ENCODE measurements at places on chromosomes 1 and 21.

- no peak for DNase-seq
Measured at GRCh38 chr1:8708259-8708658, 109.2 kb downstream of the RERE start.

GRCh38 chr1:174269989-174270651 is 110.8 kb downstream of the RABGAP1L start:
- DNase-seq: no peak

- DNase-seq: peak; percentile 81
Measured at GRCh38 chr1:45272913-45273371, 53.8 kb upstream of the HPDL start.

GRCh38 chr1:230542054-230542453 is 100.2 kb upstream of the COG2 start:
- no peak for DNase-seq

- no peak for DNase-seq
Measured at GRCh38 chr1:205047764-205048231, 4.8 kb downstream of the CNTN2 start.

DNA sequence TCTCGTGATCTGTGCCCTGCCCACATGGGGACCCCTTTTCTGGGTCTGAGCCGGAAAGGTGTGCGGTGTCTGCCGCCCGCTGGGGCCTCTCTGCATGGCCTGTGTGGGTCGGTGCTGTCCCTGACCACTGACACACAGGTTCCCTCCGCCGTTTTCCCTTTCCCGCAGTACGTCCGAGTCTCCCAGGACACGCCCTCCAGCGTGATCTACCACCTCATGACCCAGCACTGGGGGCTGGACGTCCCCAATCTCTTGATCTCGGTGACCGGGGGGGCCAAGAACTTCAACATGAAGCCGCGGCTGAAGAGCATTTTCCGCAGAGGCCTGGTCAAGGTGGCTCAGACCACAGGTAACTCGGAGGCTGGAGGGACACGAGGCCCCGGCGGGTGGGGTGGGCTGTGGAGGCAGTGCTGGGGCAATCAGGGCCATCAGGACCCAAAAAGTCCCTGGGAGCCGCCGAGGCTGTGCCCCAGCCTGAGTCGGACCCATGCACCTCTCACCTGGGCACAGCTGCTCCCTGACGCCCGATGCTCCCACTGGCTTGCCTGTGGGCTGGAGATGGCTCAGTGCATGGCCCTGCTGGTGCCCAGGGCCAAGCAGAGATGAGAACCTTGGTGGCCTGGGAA is 13.3 kb downstream of the TRPM2 start:
- no peak for DNase-seq

DNA sequence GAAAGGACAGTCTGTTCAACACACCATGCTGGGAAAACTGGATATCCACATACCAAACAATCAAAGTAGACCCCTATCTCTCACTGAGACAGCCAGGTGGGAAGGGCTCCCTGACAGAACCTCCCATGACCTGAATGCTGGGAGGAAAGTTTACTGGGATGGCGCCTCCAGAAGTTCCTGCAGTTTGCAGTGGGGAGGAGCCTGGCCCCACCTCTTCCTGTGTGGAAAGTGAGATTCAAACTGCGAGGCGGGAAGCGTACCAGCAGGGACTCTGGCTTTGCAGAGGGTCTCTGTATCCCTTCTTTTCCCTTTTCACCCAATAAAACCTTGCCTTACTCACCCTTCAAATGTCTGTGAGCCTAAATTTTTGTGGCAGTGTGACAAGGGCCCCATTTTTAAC is 190.7 kb downstream of the HHIPL2 start:
- DNase-seq: no peak

GRCh38 chr1:99685516-99686180 is 39.7 kb downstream of the PALMD start:
- peak; percentile 64 for DNase-seq

GRCh38 chr1:2170211-2170610 is 24.4 kb downstream of the FAAP20 start:
- no peak for DNase-seq

DNA sequence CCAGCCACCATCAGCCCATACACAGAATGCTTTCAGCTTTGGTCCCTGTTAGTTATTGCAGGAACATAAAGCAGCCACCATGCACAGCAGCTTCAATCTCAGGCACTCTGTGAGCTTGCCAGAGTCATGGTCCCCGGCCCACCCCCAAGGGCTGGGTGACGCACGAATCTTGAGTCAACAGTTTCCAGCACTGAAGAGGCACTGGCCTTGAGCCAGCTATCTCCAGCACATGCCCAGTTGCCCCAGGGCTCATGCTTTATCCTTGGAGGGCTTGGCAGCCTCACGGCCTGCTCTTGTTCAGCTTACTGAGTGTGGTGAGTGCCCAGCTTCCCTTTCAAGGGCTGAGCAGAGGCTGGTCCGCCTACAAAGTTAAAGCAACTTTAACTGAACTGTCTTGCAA is 200.7 kb upstream of the RAB4A start:
- peak; percentile 93 for DNase-seq

DNA sequence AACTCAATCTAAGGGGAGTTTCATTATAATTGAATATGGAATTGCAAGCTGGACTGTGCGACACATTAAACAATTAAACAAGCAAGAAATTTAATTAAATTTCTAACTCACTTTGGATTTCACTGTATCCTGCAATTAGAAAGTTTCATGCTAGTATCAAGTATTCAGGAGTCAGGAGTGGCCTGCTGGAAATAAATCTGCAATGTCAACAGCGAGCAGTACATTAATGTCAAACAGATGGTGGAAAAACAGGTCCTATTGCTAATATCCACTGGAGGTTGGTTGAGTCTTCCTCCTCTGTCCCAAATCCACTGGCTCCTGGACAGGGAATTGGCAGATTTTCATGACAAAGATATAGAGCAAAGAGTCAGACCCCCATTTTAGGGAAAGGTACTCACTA is 237.1 kb downstream of the VAV3 start:
- DNase-seq: no peak

DNA sequence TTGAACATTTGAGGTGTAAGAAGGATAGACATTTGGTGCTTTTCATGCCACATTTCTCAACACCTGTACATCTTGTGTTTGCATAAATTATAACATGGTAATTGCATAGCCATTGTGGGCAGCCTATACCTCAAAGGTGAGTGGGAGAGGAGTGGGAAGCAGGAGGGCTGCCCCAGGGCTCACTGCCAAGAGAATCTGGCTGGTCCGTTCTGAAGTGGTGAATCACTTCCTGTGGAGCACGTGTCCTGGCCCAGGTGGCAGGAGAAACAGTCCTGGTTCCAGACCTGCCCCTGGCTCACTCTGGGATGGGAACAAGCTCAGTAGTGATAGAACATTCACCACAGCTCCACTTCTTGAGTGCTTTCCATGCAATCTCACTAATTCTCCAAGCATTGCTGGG is 11.6 kb upstream of the OLFML2B start:
- DNase-seq: no peak

DNA sequence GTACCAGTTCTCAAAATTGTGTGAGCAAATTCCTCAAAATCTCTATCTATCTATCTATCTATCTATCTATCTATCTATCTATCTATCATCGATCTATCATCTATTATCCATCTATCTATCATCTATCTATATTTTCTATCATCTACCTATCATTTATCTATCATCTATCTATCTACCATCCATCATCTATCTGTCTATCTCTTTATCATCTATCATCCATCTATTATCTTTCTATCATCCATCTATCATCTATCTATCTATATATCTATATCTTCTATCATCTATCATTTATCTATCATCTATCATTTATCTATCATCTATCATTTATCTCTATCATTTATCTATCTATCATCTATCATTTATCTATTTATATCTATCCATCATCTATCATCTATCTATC is 364.7 kb upstream of the GREM2 start:
- DNase-seq: no peak

GRCh38 chr1:67367370-67368045 is 59.8 kb downstream of the IL12RB2 start:
- DNase-seq: no peak

GRCh38 chr1:30778154-30778978 is 20.8 kb upstream of the LAPTM5 start:
- no peak for DNase-seq

GRCh38 chr1:231016966-231017365 is 23.1 kb downstream of the FAM89A start:
- DNase-seq: no peak

DNA sequence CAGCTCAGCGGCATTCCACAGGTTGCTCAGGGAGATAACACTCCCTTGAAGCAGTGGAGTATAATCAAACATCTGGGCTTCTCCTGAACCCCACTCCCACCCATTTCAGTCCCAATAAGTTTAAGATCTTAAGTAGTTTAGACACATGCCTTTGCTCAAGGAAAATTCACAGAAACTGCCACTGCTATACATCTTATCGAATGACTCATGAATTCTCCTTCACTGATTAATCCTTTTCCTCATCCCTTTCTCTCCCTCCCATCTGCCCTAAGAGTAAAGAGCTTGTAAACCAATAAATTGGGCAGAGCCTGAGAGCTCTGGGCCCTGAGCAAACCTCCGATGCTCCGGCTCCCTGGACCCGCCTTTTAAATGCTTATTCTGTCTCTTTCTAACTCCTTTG is 10.2 kb downstream of the VN1R5 start:
- no peak for DNase-seq

DNA sequence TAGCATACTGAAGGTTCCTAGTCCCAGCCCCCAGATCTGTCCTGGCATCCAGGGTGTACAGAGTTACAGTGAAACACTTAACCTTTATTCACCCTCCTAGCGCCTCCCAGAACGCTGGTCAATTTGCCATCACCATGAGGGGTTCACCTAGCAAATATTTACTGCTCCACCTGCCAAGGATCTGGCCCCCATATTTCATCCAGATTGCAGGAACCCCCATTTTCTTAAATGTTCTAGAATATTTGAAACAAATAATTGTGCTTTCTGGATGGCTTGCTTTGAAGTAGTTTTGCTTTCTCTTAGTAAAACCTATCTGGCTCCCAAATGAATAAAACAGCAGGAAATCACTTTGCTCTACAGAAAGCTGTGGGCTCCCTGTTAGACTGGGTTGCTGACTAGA is 37.7 kb downstream of the KCNN3 start:
- no peak for DNase-seq

GRCh38 chr1:42403880-42404400 is 23.3 kb downstream of the RIMKLA start:
- no peak for DNase-seq

DNA sequence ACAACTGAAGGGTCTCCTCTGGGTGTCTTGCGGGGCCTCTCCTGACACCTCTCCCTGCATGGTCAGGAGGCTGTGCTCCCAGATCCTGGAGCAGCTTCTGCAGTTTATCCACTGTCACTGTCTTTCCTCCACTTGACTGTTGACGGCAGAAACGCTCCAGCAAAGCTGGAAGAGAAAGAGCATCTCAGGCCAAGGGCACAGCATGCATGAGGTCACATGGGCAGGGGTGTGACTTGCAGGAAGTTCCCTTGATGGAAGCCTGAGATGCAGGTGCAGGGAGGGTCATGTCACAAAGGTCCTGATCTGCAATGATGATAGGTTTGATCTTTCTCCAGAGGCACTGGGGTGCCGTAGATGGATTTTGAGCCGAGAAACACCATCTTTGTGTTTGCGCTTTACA is 23.3 kb downstream of the SLC44A3 start:
- no peak for DNase-seq

DNA sequence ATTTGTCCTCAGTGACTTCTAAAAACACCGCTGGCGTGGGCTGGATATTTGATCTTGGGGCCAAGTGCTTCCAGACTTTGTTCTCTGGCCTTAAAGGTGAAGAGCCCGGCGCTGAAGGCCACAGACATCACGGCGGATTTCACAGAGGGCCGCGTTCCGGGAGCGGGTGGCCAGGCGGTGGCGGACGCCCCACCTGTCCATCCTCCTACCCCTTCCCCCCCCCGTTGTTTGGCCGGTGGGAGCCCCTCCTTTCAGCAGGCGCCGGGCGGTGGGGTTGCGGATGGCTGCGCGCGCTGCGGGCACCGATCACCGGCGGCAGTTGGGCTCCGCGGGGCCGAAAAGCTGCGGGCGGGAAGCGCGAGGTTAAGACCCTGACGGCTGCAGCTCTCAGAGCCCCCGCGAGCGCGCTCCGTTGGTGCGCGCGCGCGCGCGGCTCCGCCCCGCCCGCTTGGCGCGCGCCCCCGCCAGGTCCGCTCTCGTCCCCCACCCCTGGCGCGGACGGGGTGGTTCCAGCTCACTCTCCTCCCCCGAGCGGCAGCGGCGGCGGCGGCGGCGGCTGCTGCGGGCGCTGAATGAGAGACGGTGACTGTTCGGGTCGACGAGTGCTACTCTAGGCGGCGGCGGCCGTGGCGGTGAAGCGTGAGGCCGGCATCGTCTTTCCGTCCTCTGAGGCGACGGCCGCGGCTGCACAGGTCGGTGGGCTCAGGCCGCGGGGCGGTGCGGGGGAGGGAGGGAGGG is at the start of gene RALGPS2:
Gene RALGPS2 (plus strand): TSS at position 517 of the 738 bp plus-strand sequence. CDS start 51,521 bp downstream, outside the sequence.
- peak; percentile 70 for DNase-seq

- no peak for DNase-seq
Measured at GRCh38 chr1:1359308-1359663, 931 bp upstream of the MXRA8 start.

DNA sequence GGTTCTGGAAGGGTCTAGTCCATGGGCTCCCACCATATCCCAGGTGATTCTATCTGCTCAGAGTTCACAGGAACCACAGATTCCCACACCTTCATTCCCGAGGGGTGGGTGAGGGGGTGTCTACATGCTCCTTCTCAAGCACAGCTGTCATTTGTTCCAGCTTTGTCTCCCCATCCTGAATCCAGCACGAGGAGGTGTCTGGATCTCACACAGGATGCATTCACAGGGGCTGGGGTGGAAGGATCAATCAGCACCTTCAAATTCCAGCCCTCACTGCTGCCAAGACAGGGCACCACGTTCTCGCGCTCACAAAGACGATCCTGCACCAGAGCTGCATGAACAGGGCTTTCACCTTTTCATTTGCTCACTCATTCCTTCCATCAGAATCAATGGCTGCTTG is 52.7 kb downstream of the TCP10L start:
- no peak for DNase-seq

GRCh38 chr1:40945491-40945973 is 34.0 kb upstream of the CTPS1 start:
- DNase-seq: no peak

- no peak for DNase-seq
Measured at GRCh38 chr1:219359126-219359525, 185.4 kb downstream of the LYPLAL1 start.

GRCh38 chr1:181044449-181044966 is 10.7 kb downstream of the MR1 start:
- peak; percentile 73 for DNase-seq

DNA sequence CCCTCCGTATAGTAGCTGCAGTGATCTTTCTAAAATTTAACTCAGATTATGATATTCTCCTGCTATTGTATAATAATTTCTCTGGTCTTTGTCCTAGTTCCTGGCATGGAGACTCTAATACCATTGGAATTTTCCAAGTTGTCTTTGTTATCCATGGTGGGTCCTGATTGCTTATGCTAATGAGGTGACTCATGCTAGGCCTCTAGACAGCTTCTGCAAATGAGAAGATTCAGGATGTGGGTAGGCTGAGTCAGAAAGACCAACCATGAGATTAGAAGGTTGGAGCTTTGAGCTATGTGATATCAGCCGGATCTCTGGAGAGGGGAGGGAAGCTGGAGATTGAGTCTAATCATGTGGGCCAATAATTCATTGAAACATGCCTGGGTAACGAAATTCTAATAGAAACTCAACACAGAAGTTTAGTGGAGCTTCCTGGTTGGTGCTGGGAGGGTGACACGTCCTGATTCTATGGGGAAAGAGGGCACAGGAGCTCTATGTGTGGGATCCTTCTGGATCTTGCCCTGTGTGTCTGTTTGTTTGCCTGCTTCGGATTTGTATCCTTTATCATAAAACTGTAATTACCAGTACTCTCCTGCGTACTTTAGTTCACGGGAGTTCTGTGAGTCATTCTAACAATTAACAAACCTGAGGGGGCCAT is 73.2 kb upstream of the CNIH3 start:
- peak; percentile 92 for DNase-seq

Measured in suppressor macrophage (primary cell).